Fibroblast of skin of scalp (primary cell): ENCODE measurements at places on chromosomes 3 and 15.
A peak's percentile ranks its signal among the peaks of the same experiment; 100 is the strongest.

GRCh38 chr3:58564456-58565160 is 12.6 kb downstream of the FAM107A start:
- peak; percentile 89 for DNase-seq

GRCh38 chr15:101288905-101289513 is 6.0 kb downstream of the SNRPA1 start:
- DNase-seq, result peak; percentile 51

GRCh38 chr3:65443739-65444446 is 594.8 kb downstream of the MAGI1 start:
- peak; percentile 2 for DNase-seq

DNA sequence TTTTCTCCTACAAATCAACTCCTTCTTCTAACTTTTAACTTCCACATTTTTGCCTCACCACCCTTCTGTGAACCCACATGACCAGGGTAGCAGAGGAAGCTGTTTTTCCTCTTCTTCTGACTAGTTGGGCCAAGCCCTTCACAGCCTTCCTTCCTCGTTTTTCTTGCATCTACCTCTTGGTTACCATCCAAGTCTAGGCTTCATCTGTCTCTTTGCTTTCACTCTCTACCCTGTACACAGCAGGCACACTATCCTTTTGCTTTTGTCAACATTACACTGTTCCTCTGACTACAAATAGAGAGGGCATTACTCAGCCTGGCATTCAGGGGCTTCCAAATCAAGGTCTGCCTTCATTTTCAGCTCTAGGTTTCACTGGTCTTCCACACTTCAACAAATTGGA is 22.0 kb downstream of the SLC9A9 start:
- no peak for DNase-seq

DNA sequence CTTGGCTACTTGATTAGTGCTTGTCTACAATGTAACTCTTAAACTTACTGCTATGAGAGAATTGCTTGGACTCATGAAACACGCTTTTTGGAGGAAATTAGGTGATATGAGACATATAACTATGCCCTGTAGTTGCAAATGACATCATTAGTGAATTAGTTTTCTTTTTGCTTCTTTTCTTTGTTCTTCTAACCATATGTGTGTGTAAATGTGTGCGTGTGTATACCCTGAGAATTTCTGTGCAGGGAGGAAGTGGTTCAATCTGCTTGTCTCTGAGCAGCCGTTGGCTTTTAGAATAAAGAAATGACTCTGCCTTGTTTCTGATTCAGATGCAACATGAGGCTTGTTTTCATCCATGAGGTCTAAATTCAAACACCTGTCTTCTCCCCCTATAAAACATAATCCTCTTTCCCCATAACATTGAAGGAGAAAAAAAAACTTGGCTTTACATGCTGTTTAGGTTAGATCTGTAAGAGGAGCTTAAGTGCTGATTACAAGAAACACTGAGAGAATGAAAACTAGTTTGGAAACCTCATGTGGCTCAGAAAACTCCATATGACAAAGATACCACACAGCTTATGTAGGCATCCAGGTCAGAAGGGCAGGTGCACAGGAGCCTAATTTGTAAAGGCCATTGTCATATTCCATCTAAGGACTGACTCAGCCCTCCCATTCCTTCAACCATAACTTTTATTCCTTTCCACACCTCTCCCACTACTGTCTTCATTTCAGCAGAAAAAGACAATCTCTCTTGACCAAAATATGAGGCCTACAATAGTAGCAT is 30.5 kb upstream of the BLM start:
- DNase-seq, result no peak
